Astrocyte of the cerebellum (primary cell): ENCODE measurements at places on chromosomes 5 and 9.

DNA sequence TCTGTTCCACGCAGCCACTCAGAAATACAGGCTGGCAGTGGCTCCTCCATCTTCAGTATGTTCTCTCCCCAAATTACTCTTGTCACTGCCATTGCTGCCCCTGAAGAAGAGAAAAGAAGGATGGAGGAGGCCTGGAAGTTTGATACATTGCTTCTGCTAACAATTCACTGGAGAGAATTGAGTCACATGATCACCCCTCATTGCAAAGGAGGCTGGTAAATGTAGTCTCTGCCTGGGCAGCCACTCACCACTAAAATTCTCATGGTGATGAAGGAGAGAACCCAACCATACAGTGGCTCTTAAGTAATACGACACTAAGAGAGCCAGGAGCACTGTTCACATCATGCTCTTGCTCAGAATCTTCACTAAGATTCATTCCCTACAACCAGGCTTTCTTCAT is 112.0 kb downstream of the DOCK8 start:
- no peak for DNase-seq

DNA sequence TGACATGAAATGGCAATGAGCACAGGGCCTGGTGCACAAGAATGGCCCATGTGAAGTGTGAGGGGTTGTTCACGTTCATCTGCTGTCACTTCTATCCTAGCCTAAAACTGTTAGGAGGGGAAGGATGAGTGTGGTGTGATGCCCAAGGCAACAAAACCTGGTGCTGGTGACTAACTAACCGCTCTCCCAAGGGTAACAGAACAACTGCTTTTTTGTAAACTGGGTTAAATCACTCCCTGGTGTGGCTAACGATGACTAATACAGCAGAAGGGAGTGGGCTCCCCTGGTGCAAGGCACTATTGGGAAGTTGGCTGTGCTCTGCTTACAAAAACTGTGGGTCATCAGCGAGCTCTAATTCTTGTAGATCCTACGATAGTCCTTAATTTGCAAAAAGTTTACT is 103.2 kb upstream of the VCAN start:
- DNase-seq: no peak

GRCh38 chr5:131068893-131069643 is 96.0 kb downstream of the HINT1 start:
- no peak for DNase-seq

GRCh38 chr9:131398204-131398603 is 4.3 kb downstream of the PRRC2B start:
- DNase-seq: no peak

- DNase-seq: no peak
Observed at GRCh38 chr9:91750343-91750742, 199.7 kb downstream of the ROR2 start.

GRCh38 chr9:133951265-133951664 is 40.9 kb downstream of the VAV2 start:
- no peak for DNase-seq

DNA sequence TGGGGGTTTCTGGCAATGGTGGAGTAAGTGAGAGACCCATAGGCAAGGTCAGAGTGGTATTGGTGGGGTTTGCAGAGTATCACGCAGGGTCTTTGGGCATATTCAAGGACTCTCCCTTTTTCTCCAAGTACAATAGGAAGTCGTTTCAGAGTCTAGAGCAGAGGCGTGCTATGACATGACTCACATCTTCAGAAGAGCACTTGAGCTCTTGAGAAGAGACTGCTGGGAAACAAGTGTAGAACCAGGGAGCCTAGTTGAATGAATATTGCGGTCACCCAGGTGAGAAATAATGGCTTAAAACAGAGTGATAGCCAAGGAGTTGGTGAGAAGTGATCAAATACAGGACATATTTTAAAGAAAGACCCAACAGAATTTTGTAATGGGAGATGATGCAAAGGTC is 813.4 kb downstream of the TLE1 start:
- DNase-seq: no peak
